ENCODE measurements at places on chromosomes 5 and 9.

GRCh38 chr5:177382423-177383029 is 1.7 kb upstream of the SLC34A1 start:
- peak; percentile 45 for DNase-seq

GRCh38 chr5:50653946-50654345 is 12.5 kb upstream of the PARP8 start:
- DNase-seq, result no peak

GRCh38 chr5:61670941-61671340 is 338.9 kb downstream of the ZSWIM6 start:
- DNase-seq, result no peak

- DNase-seq, result no peak
Measured at GRCh38 chr9:133948131-133948530, 44.0 kb downstream of the VAV2 start.

- no peak for DNase-seq
Measured at GRCh38 chr9:89066835-89067234, 75.6 kb downstream of the S1PR3 start.

DNA sequence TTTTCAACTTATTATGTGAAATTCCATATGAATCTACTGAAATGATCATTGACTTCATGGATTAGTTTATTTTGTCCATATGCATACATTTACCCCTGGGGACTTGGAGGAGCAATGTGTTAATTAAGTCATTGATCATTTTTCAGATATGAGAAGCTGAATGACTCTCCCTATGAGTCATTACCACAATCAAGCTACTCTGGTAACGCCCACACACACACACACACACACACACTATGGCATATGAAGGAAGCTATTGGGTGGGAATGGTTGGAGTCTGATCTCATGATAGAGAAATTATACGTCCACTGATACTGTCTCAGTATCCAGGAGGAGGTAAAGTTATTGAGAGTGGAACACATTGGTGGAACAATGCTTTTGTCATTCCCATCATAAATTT is 528.9 kb downstream of the AGTPBP1 start:
- DNase-seq, result peak; percentile 35

- DNase-seq, result no peak
Measured at GRCh38 chr5:40052808-40053207, 626.9 kb upstream of the PTGER4 start.

DNA sequence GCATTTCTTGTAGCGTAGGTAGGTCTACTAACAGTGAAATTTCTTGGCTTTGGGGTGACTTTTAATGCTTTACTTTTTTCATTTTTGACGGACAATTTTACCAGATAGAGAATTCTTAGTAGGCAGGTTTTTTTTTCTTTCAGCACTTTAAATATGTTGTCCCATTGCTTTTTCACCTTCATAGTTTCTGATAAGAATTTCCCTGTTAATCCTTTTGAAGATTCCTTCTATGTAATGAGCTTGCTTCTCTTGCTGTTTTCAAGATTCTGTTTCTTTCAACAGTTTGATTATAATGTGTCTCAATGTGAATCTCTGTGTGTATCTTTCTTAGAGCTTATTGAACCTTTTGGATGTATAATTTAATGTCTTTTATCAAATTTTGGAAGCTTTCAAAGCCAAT is 35.5 kb downstream of the PBX3 start:
- no peak for DNase-seq

GRCh38 chr9:35686222-35687203 is 3.2 kb downstream of the TPM2 start:
- DNase-seq, result no peak

GRCh38 chr5:92885950-92886349 is 695.1 kb downstream of the NR2F1-AS1 start:
- no peak for DNase-seq

GRCh38 chr5:27748847-27749246 is 710.5 kb upstream of the CDH9 start:
- DNase-seq, result no peak

DNA sequence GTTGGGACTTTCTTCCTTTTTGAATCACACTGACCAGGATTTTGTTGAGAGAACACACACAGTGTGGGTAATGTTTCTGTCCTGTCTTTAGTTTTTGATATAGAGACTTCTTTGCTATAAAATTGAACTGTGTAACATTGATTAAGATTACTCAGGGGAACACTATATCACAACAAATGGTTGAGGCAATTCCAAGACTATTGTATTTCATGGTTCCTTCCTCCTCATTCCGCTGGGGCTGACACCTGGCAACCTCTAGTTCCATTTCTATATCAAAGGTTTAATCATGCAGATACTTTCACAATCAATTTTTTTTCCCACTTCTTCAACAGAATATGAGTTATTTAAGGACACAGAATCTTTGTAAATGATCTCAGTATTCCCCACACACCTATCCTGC is 182.2 kb downstream of the TAF11L14 start:
- DNase-seq, result no peak

- no peak for DNase-seq
Measured at GRCh38 chr5:63053019-63053638, 474.5 kb downstream of the LRRC70 start.

- no peak for DNase-seq
Measured at GRCh38 chr9:37198831-37199230, 78.5 kb downstream of the ZCCHC7 start.

GRCh38 chr5:3276896-3277295 is 318.7 kb upstream of the IRX1 start:
- no peak for DNase-seq

GRCh38 chr9:114587345-114588202 is at the start of gene ATP6V1G1:
Gene ATP6V1G1 (plus strand): TSS chr9:114587769. CDS start chr9:114587839, 70 bp downstream.
- DNase-seq, result peak; percentile 100

DNA sequence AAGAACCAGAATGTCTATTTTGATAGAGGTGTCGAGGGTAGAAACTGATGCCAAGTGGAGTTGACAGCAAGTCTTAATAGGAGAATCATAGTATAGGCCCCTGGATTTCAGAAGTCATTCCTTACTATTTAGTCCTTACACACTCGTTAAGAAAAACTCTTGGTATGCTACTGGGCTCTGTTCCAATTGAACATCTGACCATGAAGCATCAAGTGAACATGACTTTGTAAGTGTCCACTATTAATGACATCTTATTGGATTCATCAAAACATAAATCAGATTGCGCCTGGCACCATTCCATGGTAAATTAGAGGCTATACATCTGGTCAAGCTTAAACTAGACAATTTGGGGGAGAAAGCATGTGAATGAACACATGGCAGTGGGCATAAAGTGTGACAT is 1056.5 kb upstream of the EDIL3 start:
- DNase-seq, result no peak

All from activated CD4-positive, alpha-beta T cell treated with anti-CD3 and anti-CD28 coated beads for 48 hours (primary cell).